ENCODE measurements at places on chromosomes 13 and 19.

- DNase-seq, result no peak
Observed at GRCh38 chr19:14683439-14683838, 6.4 kb upstream of the ZNF333 start.

- peak; percentile 64 for DNase-seq
Observed at GRCh38 chr19:14472202-14472938, 2.8 kb downstream of the PTGER1 start.

DNA sequence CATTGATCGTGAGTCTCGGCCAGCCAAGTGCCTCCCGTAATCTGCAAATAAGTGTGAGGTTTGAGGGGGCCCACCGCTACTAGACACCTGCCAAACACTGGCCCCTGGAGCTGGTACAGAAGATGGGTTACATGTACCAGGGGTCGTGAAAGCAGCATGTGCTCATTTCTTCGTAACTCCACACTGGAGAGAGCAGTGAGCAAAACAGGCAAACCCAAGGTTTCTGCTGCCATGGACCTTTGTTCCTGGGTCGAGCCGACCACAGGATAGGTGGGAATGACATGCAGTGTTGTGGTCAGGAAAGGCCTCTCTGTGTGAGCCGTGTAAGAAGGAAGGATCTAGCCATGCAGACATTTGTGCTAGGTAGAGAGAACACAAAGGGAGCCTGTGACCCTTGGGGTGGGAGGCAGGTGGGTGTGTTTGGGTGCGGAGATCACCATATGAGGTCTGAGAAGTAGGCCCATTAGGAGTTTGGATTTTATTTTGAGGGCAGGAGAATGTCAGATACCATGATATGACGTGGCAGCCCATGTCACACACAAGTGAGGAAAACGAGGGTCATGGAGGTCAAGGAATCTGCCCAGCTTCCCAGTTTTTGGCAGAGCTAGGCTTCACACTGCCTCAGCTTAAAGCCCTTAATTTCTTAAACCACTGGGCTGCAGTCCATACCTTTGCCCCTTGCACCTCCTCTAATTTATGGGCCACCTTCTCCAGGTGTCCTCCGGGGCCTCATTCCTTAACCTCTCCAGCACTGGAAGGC is 919 bp downstream of the GTF3A start:
- DNase-seq, result no peak

- DNase-seq, result no peak
Observed at GRCh38 chr19:4305257-4305612, 837 bp downstream of the FSD1 start.

DNA sequence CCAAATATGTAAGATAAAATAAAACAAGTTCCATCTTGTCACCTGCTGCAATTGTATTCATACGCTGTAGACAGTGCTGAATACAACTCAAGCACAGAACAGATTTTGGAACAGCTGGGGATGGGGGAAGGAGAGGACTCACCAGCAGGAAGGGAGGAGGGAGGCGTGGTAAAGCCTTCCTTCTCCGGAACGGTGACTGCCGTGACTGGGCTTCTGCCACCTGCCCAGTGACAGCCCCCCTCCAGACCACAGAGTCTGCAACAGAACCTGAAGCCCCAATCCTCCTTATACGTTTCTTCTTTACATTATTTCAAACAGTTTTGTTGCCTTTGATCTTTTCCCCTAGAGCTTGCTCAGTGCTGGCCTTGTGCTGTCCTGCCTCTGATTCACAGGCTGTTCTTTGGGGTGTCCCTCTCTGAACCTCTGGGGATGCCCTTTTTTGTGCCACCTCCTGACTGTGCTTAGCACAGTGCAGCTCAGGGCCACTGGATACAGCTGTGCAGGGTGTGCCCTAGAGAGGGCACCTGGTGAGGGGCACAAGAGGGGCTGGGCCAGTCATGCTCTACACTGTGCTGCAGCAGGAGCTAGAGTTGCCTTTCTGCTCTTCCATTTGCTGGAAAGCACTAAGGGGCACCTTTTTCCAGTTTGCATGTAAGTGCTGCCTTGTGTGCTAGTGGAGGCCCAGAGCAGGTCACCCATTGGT is 213.0 kb downstream of the ZIC5 start:
- no peak for DNase-seq

DNA sequence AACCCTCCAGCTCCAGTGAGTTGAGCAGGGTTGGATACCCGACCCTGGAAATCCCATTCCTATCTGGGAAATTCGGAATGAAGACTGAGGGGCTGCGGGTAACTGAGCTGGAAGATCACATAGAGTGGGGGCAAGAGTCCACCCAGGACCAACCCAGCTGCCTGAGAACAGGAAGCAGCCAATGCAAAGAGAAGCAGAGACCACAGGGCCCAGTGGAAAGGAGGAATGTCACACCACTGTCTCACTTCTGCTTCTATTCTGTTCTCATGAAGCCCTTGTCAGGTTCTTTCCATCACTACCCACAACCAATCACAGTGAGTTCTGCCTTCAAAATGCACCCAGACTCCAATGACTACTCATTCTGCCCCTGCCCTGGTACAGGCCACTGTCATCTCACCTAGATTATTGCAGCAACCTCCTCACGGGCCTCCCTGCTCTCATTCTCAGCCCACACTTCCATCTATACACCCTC is 15.3 kb downstream of the DYRK1B start:
- DNase-seq, result no peak

GRCh38 chr19:46755853-46756543 is 9.7 kb upstream of the STRN4 start:
- DNase-seq, result no peak

- DNase-seq, result no peak
Observed at GRCh38 chr19:11164879-11165406, 9.4 kb upstream of the SPC24 start.

DNA sequence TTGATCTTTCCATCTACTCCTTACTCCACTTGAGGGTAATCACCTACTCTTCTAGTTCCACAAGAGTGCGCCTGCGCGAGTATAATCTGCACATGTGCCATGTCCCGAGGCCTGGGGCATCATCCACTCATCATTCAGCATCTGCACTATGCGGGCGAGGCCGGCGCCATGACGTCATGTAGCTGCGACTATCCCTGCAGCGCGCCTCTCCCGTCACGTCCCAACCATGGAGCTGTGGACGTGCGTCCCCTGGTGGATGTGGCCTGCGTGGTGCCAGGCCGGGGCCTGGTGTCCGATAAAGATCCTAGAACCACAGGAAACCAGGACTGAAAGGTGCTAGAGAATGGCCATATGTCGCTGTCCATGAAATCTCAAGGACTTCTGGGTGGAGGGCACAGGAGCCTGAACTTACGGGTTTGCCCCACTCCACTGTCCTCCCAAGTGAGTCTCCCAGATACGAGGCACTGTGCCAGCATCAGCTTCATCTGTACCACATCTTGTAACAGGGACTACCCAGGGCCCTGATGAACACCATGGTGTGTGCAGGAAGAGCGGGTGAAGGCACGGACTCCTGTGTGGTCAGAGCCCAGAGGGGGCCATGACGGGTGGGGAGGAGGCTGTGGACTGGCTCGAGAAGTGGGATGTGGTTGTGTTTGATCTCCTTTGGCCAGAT is 2.7 kb upstream of the KLK2 start:
- DNase-seq, result no peak

DNA sequence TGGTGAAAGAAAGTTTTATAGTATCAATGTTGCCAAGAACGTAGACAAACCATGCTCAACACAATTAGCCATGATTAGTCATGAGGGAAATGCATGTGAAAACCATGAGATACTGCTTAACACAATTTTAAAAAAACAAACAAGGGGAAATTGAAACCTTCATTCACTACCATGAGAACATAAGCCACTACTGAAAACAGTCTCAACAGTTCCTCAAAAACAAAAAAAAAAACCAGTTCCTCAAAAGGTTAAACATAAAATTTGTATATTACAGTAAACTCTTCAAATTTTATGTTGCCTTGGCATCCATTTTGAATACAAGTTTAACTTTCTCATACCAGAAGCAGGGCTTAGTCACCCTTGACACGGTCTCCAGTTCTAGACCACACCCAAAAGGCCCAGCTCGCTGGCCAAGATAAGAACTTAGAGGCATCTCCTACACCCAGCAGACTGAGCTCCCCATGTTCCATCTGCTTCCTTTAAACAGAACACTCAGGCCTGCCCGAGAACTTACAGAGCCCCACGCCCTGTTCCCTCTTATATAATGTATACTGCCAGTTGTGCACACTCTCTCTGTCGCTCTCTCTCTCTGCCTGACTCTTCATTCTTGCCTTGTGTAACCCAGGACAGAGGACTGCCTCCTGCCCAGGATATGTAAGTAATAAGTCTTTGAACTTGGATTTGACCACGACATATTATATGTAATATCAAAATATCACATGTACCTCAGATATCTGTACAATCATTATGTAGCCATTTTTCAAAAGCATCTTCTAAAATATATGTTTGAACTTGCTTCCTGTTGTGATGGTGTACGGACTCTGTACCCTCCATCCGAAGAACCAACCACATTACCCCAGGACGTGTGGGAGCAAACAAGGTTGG is 67.4 kb downstream of the STK24 start:
- no peak for DNase-seq

DNA sequence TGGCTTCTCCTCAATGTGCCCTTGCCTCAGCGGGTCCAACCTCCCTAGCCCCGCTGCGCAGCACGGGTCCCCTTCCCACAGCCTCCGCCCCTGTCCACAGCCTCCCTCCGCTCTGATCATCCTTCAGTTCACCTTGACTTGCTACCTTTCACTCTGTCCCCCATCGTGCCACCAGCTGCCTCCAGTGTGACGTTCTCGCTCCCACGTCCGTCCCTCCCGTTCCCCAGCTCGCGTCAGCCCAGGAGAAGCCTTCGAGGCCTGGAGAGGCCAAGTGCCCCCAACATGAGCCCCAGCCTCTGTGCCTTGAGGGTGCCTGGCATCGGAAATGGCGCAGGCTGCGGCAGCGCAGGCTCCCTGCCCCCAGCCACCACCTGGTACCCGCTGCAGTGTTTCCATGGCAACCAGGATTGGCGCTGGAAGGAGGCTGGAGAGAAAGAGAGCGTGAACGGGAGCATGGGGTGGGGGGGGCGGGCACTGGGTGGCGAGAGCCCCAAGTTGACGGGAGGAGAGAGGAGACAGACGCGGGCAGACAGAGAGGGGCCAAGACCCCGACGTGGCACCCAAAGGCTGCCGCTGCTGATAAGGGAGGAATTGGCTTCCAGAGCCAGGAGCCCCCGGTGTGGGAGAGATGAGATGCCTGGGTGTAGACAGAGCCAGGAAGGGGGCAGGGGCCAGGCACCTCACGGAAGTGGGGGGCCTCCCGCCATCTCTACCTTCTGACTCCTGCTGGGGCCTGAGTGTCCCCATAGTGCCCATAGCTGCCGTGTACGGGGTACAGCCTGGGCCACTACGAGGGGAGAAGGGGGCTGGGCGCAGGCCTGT is 844 bp upstream of the ASPDH start:
- no peak for DNase-seq

DNA sequence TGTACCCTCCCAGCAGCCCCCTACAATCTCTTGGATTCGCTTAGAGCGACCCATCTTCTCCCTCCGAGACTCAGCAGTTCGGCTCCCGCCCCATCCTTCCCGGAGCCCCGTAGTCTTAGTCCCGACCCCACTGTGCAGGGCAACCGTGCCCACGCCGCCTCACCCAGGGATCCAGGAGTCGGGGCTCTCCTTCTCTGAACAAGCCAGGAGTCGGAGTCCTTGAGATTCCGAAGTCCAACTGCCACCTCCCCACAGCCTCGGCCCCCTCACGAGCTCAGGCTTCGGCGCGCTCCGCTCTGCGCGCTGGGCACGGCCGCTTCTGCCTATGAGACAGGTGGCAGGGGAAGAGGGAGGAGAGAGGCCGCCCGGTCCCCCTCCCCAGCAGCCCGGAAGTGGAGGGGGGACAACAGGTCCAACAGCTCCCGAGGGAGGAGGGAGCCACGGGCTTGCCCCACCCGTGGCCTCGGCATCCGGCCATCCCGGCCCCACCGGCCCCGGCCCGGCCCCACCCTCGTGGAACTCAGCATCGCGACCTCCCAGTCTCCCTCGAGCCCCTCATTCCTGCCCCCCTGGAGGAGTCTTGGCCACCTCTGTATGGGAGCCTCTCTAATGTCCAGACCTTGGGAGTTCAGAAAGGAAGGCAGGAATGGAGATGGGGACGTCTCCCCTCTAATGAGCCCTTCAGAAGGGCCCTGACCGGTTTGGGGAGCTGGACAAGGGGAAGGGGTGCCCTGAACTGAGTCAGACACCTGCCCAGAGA is at the start of gene PHLDB3:
Gene PHLDB3 (minus strand): TSS at position 321 of the 760 bp plus-strand sequence. CDS start 628 bp downstream, outside the sequence.
- no peak for DNase-seq

DNA sequence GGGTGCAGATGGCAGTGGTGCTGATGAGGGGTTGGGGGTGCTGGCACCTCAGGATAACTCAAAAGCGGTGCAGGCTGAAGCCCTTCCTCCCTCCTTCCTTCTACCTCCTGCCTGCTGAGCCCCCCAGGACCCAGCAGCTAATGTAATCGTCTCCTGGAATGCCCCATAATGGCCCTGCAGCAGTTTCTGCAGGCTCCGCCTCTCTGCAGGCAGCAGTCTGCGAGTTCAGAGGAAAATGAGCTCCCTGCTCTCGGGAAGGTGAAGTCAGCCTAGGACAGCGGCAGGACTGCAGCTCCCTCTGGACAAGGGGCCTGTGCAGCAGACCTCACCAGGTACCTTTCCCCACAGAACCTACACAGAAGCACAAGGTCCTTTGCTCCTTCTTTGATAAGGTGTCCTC is 130.9 kb downstream of the ZDHHC20 start:
- no peak for DNase-seq

- peak; percentile 89 for DNase-seq
Observed at GRCh38 chr19:1260749-1261537, 8.2 kb upstream of the CIRBP start.

DNA sequence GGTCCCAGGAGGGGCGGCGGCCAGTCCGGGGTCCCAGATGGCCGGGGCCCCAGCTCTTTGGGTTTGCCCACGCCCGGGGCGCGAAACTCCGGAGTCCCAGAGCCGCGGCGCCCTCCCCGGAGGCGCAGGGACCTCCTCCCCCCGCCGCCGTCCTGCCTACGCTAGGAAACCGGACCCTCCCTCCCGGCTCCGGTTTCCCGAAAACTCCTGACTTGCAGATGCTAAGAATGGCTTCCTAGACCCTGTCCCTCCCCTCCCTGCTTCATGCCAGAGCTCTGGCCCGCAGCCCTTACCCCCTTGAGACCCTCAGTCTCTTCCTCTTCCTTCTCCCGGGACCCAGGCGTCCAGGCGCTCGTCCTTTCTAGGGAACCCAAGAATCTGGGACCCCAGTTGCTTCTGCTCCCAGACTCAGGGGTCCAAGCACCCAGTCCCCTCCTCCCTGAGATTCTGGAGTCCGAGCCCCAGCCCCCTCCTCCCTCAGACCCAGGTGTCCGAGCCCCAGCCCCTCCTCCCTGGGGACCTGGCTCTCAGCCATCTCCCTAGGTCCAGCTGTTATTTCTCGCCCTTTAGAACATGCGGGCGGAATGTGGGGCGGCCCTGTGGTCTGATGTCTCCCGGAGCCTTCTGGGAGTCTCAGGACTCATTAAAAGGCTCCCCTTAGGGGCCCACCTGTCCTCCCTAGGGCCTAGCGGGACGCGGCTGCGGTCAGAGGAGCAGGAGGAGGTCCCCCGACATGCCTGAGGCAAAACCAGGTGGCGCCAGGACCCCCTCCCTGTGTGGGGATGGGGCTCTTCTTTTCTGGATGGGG is at the start of gene MYBPC2:
Gene MYBPC2 (plus strand): TSS at position 672 of the 808 bp plus-strand sequence. CDS start 62 bp downstream, at position 734.
- no peak for DNase-seq
